Cortex of kidney (tissue), 1 donor: ENCODE measurements at places on chromosomes 12 and 14.

- DNase-seq: no peak
Observed at GRCh38 chr12:125121106-125121505, 55.9 kb downstream of the AACS start.

- no peak for DNase-seq
Observed at GRCh38 chr12:57603815-57604453, 690 bp upstream of the DTX3 start.

GRCh38 chr14:90349739-90350138, 18.0 kb upstream of the NRDE2 start:
- no peak for DNase-seq

- DNase-seq: no peak
Observed at GRCh38 chr14:102821252-102821651, 44.0 kb downstream of the TRAF3 start.

- DNase-seq: no peak
Observed at GRCh38 chr14:102779574-102780315, 2.5 kb downstream of the TRAF3 start.

DNA sequence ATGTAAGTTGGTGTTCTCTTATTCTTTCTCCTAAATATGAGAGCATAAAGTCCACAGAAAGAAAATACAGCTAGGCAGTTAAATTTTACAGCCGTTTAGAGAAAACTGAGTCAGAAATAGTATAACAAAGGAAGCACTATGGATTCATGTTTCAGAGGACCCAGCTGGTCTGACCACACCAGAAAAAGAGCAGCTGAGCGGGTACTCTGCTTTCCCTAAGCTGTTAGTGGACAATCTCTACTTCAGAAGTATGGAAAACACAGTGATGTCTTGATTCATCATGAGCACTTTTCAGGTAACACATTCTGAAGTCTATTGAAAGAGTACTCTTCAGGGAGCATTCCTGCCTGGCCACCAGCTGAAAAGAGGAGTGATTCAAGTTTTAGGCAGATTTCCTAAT, 12.4 kb downstream of the PPM1H start:
- DNase-seq: no peak

GRCh38 chr12:29698756-29699155, 85.0 kb downstream of the TMTC1 start:
- DNase-seq: no peak

GRCh38 chr12:20440408-20440807, 72.1 kb downstream of the PDE3A start:
- DNase-seq: no peak

DNA sequence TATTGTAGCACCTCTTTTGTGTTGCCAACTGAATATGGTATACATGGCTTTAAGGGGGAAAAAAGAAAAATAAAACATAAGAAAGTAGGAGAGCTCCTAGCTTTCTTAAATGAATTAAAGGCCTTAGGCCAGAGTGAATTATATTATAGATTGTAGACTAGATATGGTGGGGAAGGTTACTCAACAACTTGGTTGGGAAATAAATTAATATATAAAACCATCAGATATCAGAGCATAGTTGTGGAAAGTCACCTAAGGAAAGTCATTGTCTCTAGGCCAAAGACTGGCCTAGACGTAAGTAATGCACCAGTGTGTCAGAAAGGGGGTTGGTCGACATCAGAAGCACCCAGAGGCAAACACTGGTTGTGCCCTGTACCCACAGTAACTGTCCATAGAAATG, 391.8 kb downstream of the RAD51B start:
- no peak for DNase-seq

GRCh38 chr12:94222351-94223084, 74.1 kb downstream of the PLXNC1 start:
- no peak for DNase-seq

DNA sequence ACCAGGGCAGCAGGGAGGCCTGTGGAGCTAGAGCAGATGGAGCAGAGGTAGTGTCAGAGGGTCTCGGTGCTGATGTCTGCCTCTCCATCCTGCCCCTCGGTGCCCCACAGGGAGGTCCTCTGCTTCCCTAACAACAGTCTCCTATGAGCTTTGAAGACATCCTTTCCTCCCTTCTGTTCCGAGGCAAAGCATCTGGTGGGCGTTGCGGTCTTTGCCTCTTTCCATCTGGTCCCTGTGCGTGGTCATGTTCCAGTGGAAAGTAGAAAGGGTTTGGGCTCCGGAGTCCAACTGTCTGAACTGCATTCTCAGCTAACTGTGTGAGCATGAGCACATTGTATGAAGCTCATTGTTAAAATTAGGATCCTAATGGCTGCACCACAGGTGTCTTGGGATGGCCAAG, 370.6 kb downstream of the AACS start:
- no peak for DNase-seq

GRCh38 chr14:68816183-68816942, 23.5 kb upstream of the ZFP36L1 start:
- DNase-seq: no peak

- no peak for DNase-seq
Observed at GRCh38 chr12:43154498-43155045, 397.4 kb downstream of the ADAMTS20 start.

DNA sequence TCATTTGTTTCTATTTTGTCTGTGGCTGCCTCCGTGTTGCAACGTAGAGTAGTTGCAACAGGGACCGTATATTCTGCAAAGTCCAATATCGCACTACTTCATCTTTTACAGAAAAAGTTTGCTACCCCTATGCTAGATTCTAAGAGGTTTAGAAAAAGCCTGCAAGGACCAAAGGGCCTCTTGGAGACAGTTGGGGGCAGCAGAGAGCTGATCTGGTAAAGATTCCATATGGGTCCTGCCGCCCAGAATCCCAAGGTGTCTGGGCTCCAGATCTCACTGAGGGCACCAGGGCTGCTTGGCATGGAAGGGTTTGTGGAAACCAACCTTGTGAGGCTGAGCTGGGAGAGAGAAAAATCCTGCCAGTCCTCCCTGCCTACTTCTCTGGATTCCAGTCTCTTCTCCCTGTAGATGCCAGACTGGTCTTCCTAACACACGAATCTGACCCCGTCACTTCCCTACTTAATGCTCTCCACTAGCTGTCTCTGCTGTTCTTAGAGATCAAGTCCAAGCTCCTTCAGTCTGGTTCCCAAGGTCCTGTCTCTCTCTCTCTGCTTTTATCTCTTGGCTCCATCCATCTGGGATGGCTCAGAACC, 74.6 kb downstream of the GLRX5 start:
- DNase-seq: no peak

DNA sequence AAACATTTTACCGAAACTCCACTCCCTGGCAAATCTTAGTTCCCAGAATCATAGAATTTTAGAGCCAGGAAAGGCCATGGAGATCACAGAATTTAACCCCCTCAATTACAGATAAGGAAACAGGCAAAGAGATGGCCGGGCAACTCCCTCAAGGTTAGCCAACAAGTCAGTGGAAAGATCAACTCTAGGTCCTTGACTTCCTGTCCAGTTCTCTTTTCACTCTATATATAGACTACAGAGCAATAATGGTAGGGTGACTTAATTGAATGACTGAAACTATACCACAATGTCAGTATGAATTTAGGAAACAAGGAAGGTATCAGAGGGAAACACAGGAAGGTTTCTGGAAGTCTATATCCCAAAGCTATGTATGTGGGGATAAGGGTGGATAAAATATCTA, 11.6 kb downstream of the OXA1L start:
- no peak for DNase-seq

DNA sequence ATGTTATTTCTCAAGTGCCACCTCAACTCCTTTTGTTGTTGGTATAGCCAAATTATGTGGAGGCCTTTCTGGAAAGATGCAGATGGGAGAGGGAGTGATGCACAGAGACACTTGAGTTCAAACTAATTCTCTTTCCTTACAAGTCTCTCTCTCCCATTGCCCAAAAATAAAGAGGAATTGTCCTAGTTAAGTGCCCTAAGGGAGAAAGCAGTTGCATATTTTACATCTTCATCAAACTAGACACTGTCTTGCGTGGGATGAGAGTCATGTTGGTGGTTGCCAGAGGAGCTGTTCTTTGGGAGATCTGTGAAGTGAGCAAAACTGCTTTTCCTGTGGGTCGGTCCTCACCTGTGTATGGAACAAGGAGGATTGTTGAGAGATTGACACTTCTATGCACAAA, 72.2 kb downstream of the EP400 start:
- DNase-seq: no peak

DNA sequence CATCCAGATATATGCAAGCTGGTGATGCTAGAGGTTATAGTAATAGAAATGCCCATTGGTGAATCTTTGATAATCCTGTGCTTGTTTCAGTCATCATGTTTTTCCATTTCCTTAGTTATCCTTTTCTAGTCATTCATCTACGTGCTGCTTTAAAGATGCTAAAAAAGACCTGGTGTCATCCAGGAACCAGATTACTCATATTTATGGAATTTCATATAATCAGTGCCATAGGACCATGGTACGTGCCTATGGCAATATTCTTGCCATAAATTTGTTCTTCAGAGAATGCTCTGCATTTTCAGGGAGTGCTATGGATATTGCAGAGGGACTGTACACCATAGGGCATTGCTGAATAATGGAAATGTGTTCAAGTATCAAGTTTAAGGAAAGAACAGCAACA, 267.3 kb downstream of the AKAP6 start:
- no peak for DNase-seq

- no peak for DNase-seq
Observed at GRCh38 chr14:105390849-105391500, 7.4 kb upstream of the TEX22 start.

DNA sequence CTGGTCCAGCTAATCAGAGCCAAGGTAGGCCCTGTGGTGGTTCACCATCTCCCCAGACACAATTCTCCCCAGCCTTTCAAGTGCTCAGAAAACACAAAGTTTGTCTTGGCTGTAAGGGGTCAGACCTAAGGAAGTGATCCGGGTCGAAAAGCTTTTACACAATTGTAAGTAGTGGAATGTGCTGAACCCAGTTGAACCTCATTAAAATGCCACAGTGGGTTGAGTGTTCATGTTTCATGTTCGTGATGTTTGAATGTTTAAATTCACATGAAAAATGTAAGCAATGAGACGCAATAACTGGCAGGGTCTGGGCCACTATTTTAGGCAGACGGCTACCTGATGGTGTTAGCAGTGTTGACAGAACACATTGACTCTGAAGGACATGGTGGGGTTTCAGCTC, 60.9 kb upstream of the JDP2 start:
- no peak for DNase-seq

DNA sequence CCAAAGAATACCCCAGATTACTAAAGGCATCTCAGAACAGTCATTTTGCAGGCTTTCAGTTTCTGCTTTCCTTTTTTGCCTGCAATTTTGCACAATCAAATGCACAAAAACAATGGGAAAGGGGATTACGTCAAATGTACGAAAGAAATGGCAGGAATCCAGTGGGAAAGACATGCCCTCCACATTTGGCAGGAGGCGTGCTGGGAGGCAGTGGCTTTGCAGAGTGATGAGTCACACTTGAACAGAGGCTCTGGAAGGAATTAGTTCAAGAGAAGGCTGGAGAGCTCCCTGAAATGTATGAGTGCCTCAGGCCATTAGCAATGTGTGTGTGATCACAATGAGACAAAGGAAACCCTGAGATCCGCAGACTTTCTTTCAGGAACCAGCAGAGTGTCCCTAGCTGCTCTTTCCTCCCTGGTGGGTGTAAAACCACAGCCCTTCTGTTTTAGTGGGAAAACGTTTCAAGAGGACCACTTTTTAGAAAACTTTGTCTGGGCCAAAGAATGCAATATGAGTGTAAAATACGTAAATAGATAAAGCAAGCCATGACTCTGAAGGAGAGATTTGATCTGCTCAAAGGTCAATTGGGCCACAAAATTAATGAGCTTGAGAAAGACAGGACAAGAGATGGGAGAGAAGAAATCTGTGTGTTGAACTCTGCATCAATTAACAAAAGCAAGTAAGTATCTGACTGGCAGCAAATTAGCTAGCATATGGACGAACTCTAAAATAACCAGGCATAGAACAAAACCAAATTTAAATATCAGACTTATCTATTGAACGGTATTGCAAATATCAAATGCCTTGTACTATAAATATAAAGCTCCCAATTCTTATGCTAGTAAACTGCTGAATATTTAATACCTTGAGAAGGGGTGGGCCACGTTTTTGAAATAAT, 155.4 kb upstream of the PDE3A start:
- no peak for DNase-seq

- DNase-seq: no peak
Observed at GRCh38 chr12:131826097-131826928, 1.9 kb upstream of the MMP17 start.

GRCh38 chr14:26719514-26719913, 121.7 kb upstream of the NOVA1 start:
- DNase-seq: no peak

GRCh38 chr14:102819176-102819628, 42.0 kb downstream of the TRAF3 start:
- no peak for DNase-seq

DNA sequence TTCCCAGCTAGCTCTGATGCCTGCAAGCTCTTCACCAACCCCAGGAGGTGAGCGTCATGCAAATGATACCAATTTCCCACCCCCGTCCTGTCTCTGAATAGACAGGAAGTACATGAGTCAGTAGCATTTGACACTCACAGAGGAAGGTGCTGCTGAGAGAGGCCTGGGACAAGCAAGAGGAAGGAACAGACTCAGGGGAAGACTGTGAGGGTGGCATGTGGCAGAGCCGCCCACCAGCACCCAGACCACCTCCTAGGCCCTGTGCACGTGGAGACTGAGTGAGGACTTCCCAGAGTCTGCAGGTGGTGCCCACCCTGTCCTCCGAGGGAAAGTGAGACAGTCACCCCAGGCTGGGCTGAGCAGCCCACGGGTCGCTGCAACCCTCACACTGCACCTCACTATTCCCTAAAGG, 199.5 kb upstream of the SFSWAP start:
- DNase-seq: no peak

DNA sequence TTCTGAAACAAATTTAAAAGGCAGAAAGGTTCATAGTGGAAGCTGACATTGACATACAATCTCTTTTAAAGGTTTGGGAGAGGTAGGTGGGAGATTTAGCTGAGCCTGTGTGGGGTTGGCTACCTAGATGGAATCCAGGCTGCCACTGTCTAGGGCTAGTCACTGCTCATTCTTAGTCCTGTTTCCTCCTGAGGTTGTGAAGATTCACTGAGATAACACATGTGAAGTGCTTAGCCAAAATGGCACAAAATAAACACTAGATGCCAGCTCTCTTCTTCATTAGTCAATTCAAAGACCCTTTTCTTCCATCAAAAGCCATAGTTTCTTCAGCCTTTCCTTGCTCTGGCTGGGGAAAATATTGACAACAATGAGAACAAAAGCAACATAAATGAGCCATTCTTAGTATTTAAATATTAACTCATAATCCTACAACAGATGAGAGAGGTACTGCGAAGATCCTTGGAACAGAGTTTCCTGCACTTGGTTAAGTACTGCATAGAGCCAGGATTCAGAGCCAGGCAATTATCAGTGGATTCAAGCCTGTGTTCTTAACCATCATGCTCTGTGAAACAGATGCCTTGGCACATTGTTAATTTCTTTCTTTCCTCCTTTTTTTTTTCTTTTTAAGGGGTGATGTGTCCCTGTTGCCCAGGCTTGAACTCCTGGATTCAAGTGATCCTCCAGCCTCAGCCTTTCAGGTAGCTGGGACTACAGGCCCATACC, 3.5 kb downstream of the MYF6 start:
- no peak for DNase-seq

- no peak for DNase-seq
Observed at GRCh38 chr12:130627175-130627574, 88.9 kb downstream of the RIMBP2 start.

- DNase-seq: no peak
Observed at GRCh38 chr12:28145216-28145615, 45.0 kb upstream of the CCDC91 start.
